Activated naive CD8-positive, alpha-beta T cell treated with anti-CD3 and anti-CD28 coated beads, Interleukin-2, amount 10 ng/mL, durations not matched to agents 7 days and 5 days (primary cell): ENCODE measurements at places on chromosomes 2 and 18.

DNA sequence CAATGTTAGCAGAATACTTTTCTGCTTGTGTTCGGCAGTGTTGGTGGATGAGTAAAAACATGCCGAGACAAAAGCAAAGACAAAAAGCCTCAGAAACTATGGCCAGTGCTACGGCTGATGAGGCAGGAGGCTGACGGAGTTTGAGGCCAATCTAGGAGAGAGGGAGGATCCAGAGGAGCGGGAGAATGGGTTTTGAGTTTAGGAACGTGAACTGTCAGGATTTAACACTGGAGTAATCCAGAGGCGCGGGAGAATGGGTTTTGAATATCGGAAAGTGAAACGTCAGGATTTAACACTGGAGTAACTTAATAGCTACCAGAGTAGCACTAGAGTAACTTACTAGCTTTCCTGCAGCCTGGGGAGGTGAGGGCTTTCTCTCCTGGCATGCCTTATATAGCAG lies 37.4 kb downstream of the LYPD6B start:
- no peak for DNase-seq

GRCh38 chr2:218340656-218341055 lies 16.0 kb upstream of the CATIP start:
- DNase-seq = no peak

- no peak for DNase-seq
Measured at GRCh38 chr2:82139979-82140611, 1835.5 kb upstream of the LRRTM1 start.

DNA sequence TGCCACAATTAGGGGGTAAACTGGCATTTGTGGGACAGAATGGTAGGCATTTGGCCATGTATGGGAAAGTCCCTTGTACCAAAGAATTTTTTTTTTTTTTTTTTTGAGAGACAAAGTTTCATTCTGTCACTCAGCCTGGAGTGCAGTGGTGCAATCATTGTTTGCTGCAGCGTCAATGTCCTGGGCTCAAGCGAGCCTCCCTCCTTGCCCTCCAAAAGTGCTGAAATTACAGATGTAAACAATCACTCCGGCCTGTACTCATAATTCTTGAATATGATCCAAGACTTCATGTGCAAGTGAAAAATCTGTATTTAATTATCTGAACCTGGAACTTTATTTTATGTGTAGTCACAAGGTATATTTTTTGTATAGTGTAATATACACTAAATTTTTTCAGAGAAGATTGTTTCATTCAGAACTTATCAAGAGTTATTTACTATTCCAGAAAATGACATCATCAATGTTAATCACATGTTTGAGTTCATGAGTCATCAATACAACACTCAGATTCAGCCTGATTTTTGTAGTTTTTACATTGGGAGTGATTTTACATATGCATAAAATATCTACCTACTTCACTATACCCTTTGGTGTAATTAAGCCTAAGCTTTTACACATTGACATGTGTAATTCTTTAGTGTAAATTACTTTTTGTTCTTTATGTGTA lies 138.7 kb upstream of the L3MBTL4 start:
- DNase-seq = no peak

DNA sequence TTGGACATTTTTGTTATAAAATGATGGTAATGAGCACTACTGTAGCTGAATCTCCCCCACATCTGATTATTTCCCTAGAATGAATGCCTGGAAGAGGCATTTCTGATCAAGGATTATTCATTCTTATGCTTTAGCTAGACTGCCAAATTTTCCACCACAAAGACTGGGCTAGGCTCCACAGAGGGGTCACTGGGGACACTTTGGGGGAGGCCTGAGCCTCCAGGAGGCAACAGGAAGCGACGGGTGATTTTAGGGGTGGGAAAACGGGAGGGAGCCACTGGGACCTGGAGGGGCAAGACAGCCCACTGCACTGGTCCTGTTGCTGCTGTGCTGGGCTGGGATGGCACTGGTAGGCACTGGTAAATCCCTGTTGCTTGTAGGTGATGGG lies 2.4 kb upstream of the ASB1 start:
- no peak for DNase-seq

DNA sequence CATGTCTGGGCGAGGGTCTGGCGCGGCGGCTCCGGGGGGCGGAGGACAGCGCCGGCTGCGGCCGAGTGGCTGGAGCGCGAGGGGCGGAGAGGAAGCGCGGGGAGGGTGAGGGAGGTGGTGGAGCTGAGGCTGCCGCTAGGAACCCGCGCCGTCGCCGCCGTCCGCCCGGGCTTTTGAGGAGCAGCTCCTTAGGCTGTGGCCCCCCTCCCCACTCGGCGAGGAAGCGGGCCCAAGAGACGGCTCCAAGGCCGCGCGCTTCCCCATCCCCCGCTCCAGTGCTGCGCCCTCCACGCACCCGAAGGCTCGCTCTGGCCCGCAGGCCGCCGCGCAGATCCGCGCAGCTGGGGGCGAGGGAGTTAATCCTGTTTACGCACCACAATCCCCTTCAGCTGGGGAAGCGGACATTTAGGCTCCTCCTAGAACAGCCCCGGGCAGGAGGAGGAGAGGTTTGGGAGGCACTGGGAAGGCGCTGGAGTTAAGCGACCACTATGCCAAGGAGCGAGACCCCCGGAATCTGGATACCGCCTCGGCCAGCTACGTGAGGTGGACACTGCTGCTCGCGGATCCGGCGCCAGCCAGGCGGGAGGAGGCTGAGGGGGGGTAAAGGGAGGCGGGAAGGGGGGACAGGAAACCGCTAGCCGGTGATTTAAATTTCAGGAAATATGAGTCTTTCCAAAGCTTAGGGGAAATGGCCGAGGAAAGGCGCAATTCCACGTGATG lies at the start of gene CNRIP1:
Gene CNRIP1 (minus strand): TSS at position 552 of the 720 bp plus-strand sequence. CDS start 549 bp downstream, at position 3.
- peak; percentile 34 for DNase-seq

DNA sequence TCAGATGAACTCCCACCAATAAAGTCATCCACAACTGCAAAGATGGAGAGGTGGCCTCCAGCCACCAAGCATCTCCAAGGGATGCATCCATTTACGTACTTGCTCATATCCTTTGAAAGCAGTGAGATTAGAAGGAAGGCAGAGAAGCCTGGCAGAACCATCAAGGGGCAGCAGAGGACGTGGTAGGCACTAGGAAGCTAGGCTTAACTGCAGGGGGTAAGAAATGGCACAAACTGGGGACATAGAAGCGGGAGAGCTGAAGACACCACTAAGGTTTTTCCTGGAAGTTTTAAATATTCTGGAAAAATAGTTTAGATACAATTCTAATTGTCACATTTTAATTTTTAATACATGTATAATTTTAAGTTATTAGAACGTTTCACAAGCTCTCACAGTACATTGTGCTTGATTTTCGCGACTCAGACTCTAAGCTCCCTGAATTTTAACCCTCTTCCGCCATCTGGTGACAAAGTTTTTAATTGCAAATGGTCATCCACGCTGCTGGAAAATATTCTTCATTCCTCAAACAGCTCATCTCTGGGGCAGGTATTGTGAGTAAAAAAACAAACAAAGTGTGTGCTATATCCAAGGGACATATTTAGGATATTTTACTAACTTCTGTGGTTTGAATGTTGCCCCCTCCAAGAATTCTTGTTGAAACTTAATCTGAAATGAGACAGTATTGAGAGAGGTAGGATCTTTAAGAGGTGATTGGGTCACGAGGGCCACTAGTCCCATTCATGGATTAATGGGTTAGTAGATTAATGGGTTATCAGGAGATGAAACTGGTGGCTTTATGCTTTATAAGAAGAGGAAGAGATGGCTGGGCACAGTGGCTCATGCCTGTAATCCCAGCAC lies 1.6 kb upstream of the PSTPIP2 start:
- no peak for DNase-seq

DNA sequence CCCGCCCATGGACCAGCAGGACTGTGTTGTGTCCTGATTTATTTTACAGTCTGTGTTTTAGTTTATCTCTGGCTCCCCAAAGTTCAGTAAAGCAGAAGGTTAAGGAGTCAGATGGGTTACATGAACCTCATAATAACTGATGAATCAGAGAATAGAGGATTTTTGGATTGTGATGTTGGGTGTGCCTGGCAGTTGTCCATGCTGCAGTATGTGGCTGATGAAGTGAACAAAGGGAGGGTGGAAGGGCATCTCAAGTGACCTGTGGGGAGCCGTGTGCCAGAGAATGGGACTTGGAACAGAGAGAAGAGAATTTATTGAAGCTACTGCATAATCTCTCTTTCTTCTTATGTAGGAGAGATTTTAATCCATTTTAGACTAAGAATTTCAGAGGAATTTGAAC lies 145.5 kb downstream of the MAP4K4 start:
- no peak for DNase-seq

DNA sequence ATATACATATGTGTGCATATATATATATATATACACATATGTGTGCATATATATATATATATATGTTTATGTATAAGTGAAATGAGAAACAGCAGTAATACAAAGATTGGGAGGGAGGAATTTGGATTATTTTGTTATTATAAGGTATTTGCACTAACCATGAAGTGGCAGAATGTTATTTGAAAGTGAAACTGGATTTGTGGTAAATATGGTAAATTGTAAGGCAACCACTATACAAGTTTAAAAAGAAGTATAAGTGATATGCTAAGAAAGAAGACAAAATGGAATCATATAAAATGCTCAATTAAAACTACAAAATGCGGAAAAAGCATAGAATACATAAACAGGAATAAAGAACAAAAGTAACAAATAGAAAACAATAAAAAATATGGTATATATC lies 37.5 kb downstream of the FBXO15 start:
- no peak for DNase-seq

- DNase-seq = no peak
Measured at GRCh38 chr2:173286153-173286809, 68.4 kb upstream of the CDCA7 start.

DNA sequence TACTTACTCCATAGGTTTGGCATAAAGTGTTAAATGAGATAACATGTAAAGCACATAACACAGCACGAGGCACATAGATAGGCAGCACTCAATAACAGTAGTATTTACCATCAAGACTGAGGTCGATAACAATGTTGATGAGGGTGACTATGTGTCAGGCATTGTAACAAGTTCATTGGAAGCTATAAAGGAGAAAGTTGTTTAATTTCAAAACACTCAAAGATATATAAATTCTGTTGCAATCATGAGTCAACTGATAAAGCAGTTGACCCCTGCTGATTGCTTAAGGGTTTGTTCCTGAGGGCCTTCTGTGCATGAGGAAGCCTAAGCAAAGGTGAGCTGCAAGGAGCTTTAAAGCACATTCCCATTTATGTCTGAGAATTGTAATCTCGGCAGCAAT lies 760.5 kb downstream of the SATB2 start:
- DNase-seq = no peak

DNA sequence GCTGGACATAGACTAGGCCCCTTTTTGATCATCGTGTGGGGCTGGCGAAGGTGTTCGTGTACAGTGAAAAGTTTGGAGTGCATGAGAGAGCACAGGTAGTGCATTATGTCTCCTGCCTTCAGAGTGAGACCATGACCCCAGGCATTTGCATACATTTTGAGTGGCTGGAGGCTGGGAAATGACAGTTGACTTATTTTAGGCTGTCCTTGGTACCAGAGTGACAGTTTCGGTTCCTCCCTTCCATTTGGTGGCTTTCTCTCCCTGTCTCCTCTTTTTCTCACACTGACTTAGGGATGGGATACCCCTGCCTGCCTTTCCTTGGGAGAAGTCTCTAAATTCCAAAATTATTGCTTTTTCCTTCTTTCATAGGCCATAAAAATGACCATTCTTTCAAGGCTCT lies 20.1 kb downstream of the SERPINB12 start:
- no peak for DNase-seq

GRCh38 chr18:70289351-70290312 lies 787 bp downstream of the SOCS6 start:
- DNase-seq = peak; percentile 54

GRCh38 chr18:36766836-36767235 lies 62.0 kb downstream of the TPGS2 start:
- no peak for DNase-seq

DNA sequence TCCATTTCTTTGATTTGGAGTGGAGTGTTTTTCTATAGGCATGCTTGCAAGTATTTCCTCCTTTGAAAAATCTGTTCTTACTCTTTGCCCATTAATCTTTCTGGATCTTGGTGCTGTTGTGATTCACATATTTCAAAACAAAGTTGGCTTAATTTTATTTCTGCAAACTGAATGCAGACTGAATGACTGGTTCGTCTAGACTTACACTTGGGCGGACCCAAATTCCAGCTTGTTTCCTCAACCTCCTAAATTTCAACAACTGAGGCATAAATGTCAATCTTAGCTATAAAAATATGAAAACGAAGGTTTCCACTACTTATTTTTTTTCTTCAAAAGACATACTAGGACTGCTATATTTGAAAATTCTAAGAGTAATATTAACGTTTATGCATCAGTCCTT lies 59.0 kb downstream of the ANKRD44 start:
- DNase-seq = no peak

DNA sequence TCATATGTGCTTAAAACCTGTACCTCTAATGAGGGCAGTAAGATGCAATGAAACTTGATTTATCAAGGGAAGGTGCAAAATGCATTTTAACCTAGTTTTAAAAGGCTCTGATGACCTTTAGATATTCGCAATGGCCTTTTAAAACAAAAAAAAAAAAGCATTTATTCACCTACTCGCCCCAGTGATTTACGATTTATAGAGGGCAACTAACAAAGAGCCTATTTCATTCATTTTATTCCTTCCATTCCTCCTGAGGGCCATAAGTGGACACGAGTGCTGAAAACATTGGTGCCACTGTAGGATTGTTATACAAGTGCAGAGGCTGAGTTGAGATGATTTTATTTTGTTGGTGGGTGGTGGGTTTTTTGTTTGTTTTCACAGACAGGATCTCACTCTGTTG lies 48.1 kb downstream of the RNF152 start:
- DNase-seq = no peak

DNA sequence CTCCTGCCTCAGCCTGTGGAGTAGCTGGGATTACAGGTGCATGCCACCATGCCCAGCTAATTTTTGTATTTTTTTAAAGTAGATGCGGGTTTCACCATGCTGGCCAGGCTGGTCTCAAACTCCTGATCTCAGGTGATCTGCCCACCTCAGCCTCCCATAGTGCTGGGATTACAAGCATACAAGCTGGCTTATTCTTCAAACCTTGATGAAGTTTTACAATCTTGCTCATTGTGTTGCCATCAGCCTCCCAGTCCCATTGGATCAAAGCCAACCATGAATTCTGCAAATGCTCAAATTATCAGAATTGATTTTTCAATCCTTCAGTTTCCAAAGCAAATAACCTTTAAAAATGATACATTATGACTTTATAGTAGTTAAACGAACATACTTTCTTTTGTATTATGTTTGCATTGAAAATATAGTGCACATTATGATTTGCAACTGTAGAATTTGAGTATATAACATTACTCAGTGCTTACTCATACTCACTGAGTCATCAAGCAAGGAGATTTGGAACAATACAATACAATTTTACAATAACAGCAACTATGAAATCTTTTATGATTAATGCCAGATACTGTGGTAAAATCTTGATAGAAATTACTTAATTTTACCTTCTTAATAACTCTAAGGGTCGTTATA lies 1491.9 kb upstream of the CELF4 start:
- DNase-seq = no peak

- DNase-seq = no peak
Measured at GRCh38 chr2:127405255-127405610, 13.0 kb upstream of the PROC start.

GRCh38 chr2:1740716-1741589 lies 3.4 kb downstream of the PXDN start:
- no peak for DNase-seq
